Cerebellar nuclear complex (tissue), 1 donor: ENCODE measurements at places on chromosomes 13 and 19.

- DNase-seq: no peak
Observed at GRCh38 chr19:10580979-10581631, 6.0 kb downstream of the AP1M2 start.

GRCh38 chr19:17243830-17244617 lies 1.7 kb downstream of the NR2F6 start:
- no peak for DNase-seq

- DNase-seq: no peak
Observed at GRCh38 chr19:48216933-48217332, 38.8 kb downstream of the CARD8 start.

GRCh38 chr19:39809368-39809767 lies 24.6 kb downstream of the DYRK1B start:
- no peak for DNase-seq

DNA sequence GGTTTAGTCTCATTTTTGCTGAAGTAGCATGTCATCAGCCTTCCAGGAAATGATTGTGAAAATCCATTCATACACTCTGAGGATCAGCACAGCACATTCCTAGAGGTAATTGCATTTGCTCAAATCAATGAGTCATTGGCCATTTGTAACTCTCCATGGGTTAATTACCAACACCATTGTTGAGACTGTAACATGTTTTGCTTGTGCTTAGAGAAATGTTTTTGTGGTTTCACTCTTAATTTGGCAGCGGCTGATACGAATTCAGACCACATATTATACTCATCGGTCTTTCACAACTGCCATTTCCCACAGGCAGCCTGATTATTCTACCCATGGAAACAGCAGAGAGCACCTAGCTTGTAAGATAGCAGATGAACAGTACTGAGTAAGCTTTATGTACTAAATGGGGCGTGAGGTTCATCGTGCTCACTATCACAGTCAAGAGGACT lies 110.3 kb downstream of the NHLRC3 start:
- DNase-seq: no peak

GRCh38 chr13:111561091-111561781 lies 240.8 kb downstream of the TEX29 start:
- no peak for DNase-seq

- no peak for DNase-seq
Observed at GRCh38 chr19:4690361-4690760, 20.2 kb upstream of the MYDGF start.

- no peak for DNase-seq
Observed at GRCh38 chr19:2282062-2282861, at the start of gene PEAK3. PEAK3 (minus strand) TSS chr19:2282175; CDS start chr19:2280931, 1,244 bp downstream.

- no peak for DNase-seq
Observed at GRCh38 chr13:27965740-27966640, 3.1 kb downstream of the CDX2 start.

DNA sequence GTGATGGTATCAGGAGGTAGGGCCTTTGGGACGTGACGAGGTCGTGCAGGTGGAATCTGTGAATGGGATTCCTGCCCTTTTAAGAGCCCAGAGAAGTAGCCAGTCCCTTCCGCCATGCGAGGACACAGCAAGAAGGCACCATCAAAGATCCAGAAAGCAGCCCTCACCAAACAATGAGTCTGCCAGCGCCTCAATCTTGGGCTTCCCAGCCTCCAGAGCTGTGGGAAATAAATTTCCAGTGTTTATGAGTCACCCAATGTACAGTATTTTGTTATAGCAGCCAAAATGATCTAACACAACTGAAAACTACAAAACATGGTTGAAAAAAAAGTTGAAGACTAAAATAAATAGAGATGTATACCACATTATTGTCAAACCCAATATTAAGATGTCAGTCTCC lies 16.9 kb upstream of the LAMP1 start:
- DNase-seq: no peak

DNA sequence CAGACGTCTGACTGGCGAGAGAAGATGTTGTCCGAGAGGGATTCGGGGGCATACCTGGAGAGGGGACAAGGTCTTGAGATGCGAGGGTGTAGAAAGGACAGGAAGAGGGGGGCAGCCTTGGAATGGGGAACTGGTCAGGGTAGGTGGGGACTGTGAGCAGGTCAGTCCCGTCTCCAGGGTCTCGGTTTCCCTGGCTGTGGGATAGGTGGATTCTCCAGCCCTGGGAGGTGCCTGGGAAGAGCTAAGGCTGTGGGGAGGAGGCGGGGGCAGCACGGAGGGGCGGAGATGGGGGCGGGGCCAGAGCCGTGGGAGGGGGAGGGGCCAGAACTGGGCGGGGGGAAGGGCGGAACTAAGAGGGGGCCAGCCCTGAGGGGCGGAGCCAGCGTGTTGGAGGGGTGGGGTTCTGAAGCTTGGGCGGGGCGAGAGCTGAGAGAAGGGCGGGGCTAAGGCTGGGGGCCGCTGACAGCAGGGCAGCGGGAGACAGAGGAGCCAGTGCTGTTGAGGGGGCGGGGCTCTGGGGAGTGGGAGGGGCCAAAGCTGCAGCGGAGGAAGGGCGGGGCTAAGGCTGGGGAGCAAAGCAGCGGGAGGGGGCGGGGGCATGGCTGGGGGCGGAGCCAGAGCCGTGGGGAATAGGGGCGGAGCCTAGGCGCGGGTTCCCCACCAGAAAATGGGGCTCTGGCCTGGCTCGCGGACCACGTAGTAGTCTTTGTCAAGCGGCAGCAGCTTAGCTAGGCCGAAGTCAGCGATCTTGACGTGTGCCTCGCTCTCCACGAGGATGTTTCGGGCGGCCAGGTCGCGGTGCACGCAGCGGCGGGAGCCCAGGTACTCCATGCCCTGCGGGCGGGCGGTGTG lies 9.5 kb upstream of the INSL3 start:
- DNase-seq: peak; percentile 96

GRCh38 chr19:1131718-1132551 lies 28.1 kb downstream of the GPX4 start:
- DNase-seq: no peak

GRCh38 chr13:51495316-51495715 lies 42.5 kb upstream of the INTS6 start:
- DNase-seq: no peak

GRCh38 chr19:42529248-42529764 lies 1.0 kb upstream of the CEACAM1 start:
- no peak for DNase-seq

- no peak for DNase-seq
Observed at GRCh38 chr13:73842626-73843025, 291.6 kb downstream of the KLF12 start.

- DNase-seq: no peak
Observed at GRCh38 chr13:23289917-23290357, 109.2 kb downstream of the SGCG start.

DNA sequence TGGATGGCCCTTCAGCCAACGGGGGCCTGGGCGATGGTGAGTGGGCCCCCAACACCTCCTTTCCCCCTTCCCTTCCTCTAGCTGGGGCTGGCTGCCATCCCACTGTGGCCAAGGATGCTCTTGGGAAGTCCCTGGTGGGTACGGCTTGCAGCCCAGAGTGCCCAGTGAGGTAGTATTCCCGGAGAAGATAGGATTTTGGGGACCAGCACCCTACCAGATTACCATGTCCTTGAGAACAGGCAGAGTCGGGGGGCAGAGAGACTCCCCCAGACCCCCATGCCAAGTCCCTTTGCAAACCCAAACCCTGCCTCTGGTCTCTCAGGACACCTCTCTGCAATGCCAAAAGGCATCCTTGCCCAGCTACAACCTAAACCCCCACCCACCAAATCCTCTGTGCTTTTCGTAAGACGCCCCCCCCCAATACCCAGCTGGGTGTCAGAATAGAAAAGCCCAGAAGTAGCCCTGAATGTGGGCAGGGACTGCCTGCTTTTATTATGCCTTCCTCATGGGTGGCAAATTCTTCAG lies 1.7 kb downstream of the HIF3A start:
- DNase-seq: no peak

GRCh38 chr13:46633416-46633815 lies 80.4 kb downstream of the LRCH1 start:
- no peak for DNase-seq

DNA sequence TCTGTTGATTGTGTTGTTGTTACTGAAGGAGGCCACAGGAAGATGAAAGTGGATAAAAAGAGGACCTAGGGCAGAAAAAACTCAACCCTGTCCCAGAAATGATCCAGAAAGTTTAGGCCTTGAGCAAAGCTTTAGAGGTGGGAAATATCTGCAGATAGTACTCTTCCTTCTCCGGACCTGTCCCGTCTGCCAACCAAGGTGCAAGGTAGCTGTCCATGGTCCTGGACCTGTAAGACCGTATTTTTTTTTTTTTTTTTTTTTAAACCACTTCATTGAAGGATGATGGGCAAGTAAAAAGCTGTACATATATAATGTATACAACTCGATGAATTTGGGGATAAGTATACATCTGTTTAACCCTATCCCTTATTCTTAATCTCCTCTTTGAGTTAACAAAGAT lies 225.9 kb downstream of the OLFM4 start:
- no peak for DNase-seq

GRCh38 chr19:14214580-14214979 lies 8.6 kb upstream of the ADGRL1 start:
- DNase-seq: no peak

- DNase-seq: no peak
Observed at GRCh38 chr13:31441800-31442510, 242.2 kb downstream of the B3GLCT start.

GRCh38 chr13:78319101-78319627 lies 284.2 kb downstream of the POU4F1 start:
- DNase-seq: no peak

GRCh38 chr13:85461621-85462020 lies 337.6 kb downstream of the SLITRK6 start:
- DNase-seq: no peak

DNA sequence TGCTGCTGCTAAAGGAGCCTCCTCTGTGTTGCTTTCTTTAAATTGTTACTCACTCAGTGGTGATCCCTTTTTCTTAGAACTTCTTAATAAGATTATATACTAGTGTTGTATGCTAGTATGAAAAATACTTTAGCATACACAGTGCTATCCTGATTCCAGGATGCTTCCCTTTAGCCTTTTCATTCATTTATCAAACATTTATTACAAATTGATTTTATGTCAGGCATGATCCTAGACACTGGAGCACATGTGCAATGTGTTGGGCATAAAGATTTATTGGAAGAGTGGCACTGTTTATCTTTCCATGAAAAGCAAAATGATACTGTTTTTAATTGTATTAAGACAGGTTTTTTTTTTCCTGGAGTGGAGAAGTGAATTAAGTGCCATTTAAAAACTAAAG lies 249.6 kb downstream of the GPC5 start:
- no peak for DNase-seq

DNA sequence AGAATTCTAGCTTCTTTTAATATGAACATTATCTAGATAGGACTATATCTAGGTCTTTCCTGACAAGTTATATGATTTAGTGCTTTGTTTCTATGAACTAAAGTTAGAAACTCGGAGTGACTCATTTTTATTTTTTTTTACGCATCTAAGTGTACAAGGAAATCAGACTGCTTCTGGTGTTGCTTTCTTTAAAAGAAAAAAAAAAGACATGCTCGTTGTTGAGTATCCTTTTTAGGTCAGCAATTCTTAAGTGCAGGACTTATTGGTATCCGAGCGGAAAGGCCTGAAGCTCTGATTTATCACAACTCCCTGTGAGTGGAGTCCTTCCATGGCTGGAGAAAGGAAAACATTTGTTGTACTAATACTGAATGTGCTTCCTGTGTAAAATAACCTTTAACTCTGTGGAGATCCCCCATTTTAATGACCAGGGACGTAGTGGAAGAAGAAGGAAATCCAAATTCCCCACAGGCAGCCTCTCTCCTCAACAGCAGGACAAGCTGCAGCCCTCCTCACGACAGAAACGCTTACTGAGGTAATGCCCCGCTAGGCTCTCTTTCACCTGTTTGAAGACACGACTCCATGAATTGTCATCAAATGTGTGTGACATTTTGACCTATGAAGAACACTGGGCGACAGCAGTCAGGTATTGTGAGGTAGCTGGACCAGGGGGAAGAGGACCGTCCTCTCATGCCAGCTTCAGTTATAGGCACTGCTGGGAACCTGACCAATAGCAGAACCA lies 17.9 kb upstream of the POMP start:
- DNase-seq: no peak

GRCh38 chr13:111861766-111862366 lies 205.1 kb upstream of the SOX1 start:
- DNase-seq: no peak

GRCh38 chr13:110124201-110124940 lies 182.6 kb downstream of the COL4A1 start:
- DNase-seq: no peak

GRCh38 chr13:36377826-36378468 lies 31.8 kb upstream of the SPART start:
- no peak for DNase-seq

- no peak for DNase-seq
Observed at GRCh38 chr13:78909276-78909675, 250.3 kb upstream of the OBI1 start.

DNA sequence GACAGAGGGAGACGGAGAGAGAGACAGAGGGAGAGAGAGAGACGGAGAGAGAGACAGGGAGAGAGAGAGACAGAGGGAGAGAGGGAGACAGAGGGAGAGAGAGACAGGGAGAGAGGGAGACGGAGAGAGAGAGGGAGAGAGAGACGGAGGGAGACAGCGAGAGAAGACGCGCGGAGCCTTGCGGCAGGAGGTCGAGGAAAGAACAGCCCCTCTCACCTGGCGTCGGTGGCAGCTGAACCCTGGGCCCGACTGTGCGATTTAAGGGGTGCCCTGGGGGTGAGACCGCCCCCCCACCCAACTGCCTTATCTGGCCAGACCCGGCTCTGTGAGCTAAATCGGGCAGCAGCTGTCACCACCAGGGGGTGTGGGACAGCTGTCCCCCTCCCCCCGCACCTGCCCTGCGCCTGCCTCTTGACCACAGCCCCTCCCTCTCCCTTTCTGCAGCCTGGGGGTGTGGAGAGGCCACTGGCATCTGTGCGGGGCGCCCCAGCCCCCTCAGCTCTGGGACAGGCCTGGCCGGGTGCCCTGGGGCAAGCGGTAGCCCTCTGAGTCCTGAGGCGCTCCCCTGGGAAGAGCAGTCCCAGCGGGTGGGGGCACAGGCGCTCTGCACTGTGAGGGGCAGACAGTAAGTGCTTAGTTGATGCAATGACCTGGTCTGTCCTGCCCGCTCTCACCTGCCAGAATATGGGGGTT lies 10.8 kb downstream of the JOSD2 start:
- DNase-seq: no peak

- no peak for DNase-seq
Observed at GRCh38 chr13:113373811-113374485, 10.0 kb upstream of the GRTP1 start.
